ENCODE measurements at places on chromosomes 3 and 15.

DNA sequence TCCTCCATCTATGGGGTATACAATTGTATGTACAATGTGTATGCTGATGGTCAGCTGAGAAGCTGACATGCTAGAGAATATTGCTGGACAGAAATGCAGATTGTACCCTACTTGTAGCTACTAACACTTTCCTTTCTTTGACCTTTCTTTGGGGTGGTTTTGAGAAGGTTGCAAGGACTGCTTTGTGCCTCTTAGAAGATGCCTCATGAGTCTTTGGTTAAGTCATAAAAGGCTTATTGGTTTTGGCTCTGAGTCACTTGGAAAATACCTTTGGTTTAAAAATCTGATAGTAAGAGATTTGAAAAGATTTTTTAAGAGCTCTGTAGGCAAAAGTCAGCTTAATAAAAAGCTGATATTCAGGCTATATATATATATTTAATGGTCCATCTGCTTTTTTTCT lies 71.5 kb downstream of the ZMAT3 start:
- peak; percentile 5 for DNase-seq

GRCh38 chr15:47742334-47742733 lies 25.0 kb downstream of the SEMA6D start:
- DNase-seq, result no peak

DNA sequence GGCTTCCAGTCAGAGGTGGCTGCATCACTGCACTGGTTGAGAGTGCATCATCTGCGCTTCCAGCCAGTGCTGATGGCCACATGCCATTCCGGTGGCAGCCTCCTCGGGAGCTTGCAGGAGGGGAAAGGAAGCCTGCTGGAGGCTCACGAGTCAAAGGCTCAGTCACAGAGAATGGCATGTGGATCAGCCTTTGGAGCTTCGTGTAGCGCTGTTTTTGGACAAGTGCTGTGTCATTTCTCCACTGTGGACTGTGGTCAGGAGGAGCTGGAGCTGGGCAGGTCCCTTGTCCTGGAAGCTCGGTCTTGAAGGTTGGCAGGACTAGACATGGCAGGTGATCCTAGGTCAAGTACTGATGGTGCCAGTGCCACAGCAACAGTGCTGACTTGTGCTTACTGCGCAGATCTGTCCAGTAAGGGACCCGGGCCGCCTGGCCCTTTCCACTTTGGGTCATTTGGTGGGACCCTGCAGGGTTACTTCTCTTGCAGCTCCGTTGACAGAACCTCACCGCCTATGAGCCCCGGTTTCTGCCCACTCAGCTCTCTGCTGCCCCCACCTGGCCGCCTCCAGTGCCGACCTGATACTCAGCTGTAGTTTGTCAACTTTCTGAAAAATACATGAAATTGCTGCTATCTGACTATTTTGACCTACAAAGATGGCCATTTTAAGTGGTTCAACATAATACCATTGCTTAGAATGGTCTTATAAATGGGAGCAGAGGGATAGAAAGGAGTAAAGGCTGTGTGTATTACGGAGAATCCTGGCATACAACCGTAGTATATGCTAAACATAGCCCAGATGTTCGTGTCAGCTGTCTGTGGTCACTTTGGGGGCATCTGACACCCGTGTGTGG lies 27.6 kb upstream of the TRPM1 start:
- peak; percentile 88 for DNase-seq

DNA sequence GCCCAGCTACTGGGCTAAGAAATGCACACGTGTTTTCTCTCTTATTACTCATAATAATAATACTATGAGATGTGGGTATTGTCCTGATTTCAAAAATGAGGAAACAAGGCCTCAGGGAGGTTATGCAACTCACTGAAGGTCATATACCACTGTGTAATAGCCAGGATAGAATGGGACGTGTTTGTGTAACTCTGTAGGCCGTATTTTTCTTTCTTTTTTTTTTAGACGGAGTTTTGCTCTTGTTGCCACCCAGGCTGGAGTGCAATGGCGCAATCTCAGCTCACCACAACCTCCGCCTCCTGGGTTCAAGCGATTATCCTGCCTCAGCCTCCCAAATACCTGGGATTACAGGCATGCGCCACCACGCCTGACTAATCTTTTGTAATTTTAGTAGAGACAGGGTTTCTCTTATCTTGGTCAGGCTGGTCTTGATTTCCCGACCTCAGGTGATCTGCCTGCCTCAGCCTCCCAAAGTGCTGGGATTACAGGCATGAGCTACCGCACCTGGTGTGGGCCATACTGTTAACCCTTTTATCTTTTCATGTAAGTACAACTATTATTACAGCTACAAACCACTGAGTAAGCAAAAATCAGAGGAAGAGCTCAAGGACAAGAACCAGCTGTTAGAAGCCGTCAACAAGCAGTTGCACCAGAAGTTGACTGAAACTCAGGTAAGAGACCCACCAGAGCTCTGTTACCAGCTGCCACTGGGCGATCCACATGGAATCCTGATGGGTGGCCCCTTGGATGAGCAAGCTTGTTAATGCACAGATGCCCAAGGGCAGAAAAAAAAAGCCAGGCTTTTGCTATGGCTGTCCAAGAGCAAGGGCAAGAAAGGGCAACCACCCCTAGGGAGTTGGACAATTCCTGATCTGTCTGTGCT lies 6.7 kb downstream of the KNSTRN start:
- no peak for DNase-seq

- DNase-seq, result no peak
Measured at GRCh38 chr3:12797124-12797891, 828 bp downstream of the CAND2 start.

GRCh38 chr3:58494107-58494506 lies 2.2 kb downstream of the KCTD6 start:
- no peak for DNase-seq

DNA sequence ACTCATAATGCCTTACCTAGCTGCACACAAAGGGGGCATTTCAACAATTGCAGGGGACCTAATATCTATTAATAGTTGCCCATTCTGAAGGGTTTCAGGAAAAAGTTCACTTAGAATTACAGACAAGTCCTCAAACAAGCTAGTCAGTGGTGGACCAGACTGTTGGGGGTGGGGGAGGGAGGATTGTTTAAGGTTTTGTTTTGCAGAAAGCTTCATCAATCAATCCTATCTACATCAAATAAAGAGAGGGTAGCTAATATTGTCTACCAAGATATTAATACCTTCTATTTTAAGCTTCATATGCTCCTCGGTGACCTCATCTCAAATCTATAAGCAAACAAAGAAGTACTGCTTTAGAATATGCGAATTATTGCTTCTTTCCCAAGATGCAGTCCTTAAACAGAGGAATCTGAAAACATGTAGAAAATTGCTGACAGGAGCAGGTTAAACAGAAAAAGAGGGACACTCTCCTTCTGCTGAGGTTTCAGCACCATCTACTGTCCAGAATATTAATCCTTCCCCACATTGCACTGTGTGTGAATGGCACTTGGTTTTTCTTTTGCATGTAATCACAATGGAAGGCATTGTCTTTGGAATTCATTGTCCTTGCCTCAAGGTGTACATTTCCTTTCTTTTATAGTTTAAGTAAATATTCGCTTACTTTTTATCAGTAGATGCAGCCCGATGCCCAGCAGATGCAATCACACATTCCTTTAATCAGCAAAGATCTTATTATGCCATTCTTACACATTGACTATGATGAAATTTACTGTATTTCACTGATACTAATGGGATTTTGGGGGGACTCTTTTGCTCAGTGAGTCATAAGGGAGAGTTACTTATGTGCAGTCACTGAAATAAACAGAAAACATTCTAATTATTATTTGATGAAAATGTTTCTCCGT lies 94.7 kb downstream of the IL5RA start:
- no peak for DNase-seq

- no peak for DNase-seq
Measured at GRCh38 chr15:89041507-89041906, 46.7 kb upstream of the ABHD2 start.

- no peak for DNase-seq
Measured at GRCh38 chr3:45966950-45967640, 23.8 kb downstream of the CXCR6 start.

DNA sequence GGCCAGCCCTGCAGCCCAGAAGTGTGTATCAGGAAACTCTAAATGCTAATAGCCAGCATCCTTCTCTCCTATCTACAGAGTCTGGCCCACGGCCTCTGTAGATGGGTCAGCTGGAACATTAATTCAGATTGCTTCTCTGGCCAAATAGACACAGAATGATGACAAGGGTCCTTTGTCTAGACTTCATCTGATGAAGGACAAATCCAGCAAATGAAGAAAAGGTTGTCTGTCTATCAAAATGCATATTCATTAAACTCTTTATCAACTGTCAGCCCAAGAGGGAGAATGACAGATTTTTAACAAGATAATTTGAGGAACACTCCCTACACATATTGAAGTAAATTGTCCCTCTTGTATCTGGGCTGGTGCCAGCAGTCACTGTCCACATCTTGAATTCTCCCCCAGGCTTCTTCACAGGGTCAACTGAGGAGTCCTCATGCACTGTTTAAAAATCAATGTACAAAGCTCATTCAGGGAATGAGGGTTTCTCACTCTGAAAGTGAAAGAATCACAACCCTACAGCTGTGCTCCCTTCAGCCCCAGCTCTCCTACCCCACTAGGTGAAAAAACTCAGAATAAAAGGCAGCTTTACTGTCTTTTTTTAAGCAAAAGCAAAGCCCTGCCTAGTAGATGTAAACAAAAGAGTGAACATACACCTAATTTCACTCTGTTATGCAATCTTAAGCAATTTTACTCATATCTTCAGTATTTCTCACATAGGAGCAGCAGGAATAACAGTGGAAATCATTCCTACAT lies 507.7 kb downstream of the IGSF11 start:
- no peak for DNase-seq

GRCh38 chr3:105495021-105495420 lies 128.3 kb downstream of the ALCAM start:
- DNase-seq, result peak; percentile 50

DNA sequence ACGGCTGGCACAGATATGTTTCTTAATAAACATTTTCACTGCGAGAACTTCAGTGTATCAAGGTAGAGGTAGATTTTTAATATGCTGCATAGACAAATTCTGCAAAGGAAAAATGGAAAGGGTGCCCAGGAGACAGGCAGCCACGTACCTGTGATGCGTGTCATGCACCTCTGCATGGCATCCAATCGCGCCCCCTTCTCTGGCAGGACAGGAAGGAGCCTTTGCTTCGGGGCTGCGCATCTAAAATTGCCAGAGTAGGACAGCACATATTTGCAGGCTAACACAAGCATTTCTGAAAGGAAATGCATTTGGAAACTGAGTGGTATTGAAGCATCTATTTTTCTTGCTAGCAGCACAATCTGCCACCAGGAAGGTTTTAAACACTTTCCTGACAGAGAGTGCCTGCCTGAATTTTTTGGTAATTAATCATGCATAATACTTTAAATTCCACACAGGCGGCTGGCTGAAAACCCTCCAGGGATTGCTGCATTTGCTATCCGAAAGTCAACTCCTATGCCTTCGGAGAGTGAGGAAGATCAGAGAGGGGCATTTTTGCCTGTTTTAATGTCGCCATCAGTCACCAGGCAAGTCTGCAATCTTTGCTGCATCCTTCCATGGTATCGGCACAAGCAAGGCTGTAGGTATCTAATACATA lies 165.1 kb upstream of the ATP10A start:
- DNase-seq, result peak; percentile 61

GRCh38 chr3:156017352-156018030 lies 102.9 kb upstream of the KCNAB1 start:
- no peak for DNase-seq

DNA sequence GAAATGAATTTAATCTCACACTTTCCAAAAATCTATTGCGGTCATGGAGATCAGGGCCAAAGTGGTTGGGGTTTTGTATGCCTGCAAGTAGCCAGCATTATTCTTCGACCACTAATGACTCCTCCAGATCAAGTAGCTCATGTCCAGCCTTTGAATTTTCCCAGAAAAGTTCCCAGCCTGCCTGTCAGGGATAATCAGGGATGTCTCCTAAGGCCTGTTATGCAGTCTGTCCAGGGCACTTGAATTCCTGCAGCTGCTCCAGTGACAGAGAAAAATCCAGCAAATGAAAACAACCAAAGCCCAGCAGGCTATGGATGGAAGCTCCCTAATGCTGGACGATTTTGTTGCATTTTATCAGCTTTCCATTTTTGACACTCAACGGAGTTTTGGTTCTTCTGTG lies 215.4 kb downstream of the ADAMTSL3 start:
- no peak for DNase-seq

- DNase-seq, result no peak
Measured at GRCh38 chr3:101383656-101384055, 63.3 kb upstream of the IMPG2 start.

All from GM03348 (cell line).